ENCODE measurements at places on chromosomes 3 and 15.

DNA sequence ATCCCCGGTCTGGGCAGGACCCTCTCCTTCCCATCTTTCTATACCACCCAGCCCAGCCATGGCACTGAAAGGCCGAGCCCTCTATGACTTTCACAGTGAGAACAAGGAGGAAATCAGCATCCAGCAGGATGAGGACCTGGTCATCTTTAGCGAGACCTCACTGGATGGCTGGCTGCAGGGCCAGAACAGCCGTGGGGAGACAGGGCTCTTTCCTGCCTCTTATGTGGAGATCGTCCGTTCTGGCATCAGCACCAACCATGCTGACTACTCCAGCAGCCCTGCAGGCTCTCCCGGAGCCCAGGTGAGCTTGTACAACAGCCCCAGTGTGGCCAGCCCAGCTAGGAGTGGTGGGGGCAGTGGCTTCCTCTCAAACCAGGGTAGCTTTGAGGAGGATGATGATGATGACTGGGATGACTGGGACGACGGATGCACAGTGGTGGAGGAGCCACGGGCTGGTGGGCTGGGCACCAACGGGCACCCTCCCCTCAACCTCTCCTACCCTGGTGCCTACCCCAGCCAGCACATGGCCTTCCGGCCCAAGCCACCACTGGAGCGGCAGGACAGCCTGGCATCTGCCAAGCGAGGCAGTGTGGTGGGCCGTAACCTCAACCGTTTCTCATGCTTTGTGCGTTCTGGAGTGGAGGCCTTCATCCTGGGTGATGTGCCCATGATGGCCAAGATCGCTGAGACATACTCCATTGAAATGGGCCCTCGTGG, 1.5 kb downstream of the SNX33 start:
- DNase-seq = no peak

GRCh38 chr3:49411535-49411967, 225 bp downstream of the RHOA start:
- DNase-seq = peak; percentile 18

DNA sequence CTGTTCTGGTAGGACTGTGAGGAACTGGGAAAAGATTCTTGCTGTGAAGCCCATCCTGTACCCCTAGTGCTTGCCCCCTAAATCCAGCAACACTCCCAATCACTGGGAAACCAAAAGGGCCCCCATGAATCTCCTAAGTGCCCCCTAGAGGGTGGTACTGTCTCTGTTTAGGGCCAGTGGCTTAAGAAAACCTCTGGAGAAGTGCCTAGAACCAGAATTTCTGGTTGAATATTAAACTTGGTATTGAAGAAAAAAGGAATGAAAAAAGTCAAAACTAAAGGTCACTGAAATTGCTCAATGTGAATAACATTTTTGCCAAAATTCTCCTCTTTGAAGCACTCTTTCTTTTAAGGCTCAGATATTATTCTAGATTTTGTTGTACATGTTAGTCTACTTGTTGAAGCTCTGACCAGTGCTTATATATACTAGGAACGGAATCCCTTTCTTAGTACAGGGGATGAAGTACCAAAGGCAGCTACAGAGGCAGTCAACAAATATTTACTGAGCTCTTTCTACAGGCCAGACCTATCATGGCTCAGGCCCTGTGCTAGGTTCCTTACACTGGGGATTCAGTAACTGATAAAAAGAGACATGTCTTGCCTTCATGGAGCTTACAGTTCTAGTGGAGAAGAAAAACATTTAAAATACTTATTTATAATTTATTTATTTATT, 138.8 kb downstream of the MYLK start:
- DNase-seq = no peak

DNA sequence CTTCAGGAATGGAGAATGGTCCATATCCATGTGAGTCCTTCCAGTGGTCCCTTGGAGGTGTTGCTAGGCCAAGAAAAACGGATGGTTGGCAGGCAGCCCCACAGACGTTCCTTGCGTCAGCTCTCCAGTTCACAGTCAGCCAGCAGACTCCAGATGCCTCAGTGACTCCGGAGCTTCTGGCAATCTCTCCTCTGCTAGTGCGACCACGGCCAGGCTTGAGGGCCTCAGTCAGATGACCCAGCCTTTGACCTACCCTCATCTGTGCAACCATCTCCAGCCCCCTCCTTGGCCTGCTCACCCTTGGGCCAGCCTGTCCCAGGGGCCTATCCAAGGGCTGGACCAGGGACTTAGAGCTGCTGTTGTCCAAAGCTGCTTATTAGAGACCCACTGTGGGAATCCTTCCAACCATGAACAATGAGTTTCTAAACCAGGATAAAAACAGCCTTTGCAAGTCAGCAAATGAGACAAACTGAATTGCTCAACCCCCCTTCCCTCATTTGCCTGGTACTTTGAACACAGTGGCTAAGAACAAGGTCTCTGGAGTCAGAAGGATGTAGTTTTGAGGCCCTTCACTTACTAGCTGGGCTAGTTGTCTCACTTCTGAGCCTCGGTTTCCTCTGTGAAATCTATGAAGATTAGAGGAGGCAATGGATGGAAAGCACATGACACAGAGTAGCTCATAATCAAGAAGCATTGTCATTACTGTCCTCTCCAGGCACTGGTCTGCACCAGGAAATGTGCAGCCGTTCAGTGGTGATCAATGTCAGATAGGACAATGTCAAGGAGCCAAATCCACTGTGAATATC, 44.8 kb downstream of the ANP32A start:
- DNase-seq = peak; percentile 68

DNA sequence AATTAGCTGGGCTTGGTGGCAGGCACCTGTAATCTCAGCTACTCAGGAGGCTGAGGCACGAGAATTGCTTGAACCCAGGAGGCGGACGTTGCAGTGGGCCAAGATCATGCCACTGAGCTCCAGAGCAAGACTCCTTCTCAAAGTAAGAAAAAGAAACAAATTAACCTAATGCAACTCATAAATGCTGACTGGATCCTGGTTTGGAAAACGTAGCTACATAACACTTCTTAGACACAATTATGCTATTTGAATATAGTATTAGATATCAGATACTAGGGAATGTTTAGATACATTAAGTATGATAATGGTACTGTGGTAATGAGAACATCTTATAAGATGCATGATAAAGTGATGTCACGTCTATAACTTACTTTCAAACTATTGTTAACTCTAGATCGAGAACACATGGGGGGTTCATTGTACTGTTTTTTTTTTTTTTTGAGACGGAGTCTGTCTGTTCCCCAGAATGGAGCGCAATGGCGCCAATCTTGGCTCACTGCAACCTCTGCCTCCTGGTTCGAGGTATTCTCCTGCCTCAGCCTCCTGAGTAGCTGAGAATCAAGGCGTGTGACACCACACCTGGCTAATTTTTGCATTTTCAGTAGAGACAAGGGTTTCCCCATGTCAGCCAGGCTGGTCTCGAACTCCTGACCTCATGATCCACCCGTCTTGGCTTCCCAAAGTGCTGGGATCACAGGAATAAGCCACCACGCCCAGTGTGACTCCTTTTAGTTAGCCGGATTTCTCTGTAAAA, 5.9 kb upstream of the ISY1 start:
- no peak for DNase-seq

GRCh38 chr3:45949432-45949831, 6.2 kb downstream of the CXCR6 start:
- no peak for DNase-seq
